Adrenal gland (tissue), 19 donors: ENCODE measurements at places on chromosomes 1 and 21. TPM values are rescaled to one million over a fixed set of nuclear protein-coding genes. Genes with fewer than 3 reads are reported as not detected.

The OR10K1 gene
- not detected for polyA plus RNA-seq

The LEFTY1 gene
- polyA plus RNA-seq = 0.15 TPM

The HMCN1 gene
- polyA plus RNA-seq = 0.56 TPM

The S100A14 gene
- polyA plus RNA-seq = 0.88 TPM

The IL20 gene
- 0.13 TPM for polyA plus RNA-seq

The TSPEAR gene
- not detected for polyA plus RNA-seq

The CENPF gene
- polyA plus RNA-seq = 0.77 TPM

The NVL gene
- 44.8 TPM for polyA plus RNA-seq

The TARBP1 gene
- polyA plus RNA-seq = 79.7 TPM

The KRTAP19-5 gene
- polyA plus RNA-seq = not detected

The FBLIM1 gene
- 40.5 TPM for polyA plus RNA-seq

The C1orf159 gene
- 25.5 TPM for polyA plus RNA-seq

The MTF1 gene
- 1.4 TPM for polyA plus RNA-seq

The FAM3B gene
- not detected for polyA plus RNA-seq

The NOTCH2 gene
- 21.1 TPM for polyA plus RNA-seq

The CHI3L1 gene
- polyA plus RNA-seq = 19.1 TPM

The ACTA1 gene
- polyA plus RNA-seq = 2.9 TPM

The NGF gene
- 6.9 TPM for polyA plus RNA-seq

The LYST gene
- polyA plus RNA-seq = 20.1 TPM

The HENMT1 gene
- polyA plus RNA-seq = 3.1 TPM
